Peyer's patch (tissue), 4 donors: ENCODE measurements at places on chromosomes 16 and 17.

- no peak for DNase-seq
These were observed 72.6 kb downstream of the CDK12 start for GRCh38 chr17:39533891-39534290.

DNA sequence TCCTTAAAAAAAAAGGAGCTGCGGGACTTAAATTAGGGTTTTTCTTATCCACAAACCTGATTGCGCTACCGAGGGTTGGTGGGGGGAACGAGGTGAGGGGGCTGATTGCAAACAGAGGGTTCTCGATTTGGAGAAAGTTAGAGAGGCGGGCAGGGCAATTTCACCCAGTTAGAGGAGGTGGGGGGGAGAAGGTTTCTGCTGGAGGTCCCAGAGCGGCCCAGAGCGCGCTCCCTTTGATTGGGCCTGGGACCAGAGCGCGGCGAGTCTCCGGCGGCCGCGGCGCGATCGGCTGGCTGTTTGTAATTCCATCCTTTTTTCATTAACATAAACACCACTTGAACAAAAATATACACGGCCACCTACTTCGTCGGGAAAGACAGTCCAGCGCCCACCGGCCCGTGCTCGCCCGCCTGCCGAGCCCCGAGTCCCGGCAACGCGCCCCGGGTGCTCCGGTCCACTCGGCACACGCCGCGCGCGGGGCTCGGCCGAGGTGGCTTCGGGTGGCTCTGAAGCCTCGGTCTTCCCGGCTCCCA is 13.3 kb upstream of the FOXF1 start:
- DNase-seq, result no peak

DNA sequence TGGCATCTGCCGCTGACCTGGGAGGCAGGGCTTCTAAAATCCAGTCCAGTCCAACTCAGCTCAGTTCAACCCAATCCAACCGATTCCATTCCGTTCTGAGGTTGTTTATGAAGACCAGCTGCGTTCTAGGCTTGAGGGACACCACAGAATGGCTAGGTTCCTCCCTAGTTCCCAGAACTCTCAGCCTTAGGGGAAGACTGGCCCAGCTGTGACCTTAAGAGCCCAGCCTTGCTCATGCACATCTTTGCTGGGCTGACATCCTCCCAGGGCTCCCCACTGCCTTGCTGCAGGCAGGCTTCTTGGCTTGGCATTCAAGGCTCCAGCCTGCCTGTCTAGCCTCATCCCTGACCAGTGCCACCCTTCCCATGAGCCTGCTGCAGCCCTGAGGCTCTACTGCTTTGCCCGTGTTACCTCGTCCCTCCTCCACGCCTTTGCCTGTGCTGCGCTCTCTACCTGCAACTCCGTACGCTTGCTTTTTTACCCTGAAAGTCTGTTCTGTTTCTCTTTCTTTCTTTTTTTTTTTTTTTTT is 7.9 kb downstream of the SLC12A3 start:
- no peak for DNase-seq

DNA sequence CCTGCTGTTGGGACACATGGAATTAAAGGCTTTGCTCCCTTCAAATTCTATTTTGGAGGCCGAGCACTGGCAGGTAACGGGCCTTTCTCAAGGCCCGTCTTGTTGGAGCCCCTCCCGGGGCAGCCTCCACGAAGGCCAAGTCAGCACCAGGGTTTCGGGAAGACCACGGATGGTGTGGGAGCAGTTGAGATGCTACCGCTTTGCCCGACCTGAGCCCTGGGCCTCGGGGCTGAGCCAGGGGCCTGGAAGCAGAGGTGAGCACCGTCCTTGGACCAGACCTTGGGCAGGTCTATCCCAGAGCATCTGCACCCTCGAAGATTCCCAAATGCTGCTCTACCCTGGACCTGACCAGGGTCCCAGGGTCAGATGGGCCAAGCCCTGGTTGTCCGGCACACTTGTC is 23.0 kb downstream of the C17orf100 start:
- no peak for DNase-seq

DNA sequence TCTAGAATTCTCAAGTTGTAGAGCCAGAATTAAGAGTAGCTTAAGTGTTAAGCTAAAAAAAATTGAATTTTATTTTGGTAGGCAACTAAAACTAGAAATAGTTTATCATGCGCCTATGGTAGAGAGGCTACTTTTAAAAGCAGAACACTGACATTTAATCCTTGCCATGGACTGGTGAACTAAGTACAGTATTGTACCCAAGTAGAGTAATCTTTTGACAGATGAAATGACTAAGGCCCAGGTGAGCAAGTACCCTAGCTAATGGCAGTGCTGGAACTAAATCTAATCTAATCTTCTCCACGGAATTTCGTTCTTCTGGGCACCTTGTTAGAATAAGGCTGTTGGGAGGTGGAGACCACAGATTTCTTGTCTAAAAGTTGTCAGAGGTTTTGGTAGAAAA is 11.8 kb downstream of the RBL2 start:
- DNase-seq, result no peak

GRCh38 chr17:28513476-28513875 is 7.3 kb downstream of the FOXN1 start:
- DNase-seq, result no peak

GRCh38 chr17:44655983-44656710 is at the start of gene MEIOC:
Gene MEIOC (plus strand): TSS chr17:44656468. CDS start chr17:44656614, 146 bp downstream.
- DNase-seq, result no peak

DNA sequence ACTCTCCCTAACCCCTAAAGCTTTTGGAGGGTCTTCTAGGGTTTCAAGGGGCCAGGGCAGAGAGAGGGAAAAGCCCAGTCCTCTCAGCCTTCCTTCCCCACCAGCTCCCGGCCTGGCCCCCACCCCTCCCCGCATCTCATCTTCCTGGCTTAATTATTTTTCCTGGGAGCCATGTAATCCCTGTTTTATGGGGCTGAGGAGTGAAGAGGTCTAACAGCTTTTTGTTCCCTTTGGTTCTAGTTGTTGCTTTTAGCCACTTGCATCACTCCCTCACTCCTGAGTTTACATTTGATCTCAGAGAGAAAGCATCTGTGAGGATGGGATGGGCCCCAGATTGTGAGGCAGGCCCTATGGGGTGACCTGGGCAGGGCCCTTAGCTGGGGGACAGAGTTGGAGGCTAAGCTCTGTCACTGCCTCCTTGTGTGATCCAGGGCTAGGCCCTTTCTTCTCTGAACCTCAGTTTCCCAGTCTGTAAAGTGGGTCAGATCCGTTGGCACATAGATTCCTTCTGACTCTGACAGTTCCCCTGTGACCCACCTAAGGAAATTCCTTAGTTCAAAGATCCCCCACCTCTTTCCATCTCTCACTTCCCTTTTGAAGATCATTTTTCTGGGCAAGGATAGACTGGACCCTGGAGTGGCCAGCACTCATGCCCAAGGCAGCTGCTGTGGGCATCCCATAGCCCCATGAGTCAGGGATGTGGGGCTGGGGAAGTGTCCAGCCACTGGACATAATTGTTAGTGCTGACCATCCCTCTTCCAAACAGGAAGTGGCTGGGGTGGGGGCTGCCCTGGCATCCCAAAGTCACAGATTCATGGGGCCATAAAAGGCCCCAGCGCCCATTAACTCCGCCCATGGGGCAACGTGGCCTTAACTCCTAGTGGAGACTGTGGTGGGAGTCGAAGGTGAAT is 20.1 kb downstream of the UNC119 start:
- no peak for DNase-seq

DNA sequence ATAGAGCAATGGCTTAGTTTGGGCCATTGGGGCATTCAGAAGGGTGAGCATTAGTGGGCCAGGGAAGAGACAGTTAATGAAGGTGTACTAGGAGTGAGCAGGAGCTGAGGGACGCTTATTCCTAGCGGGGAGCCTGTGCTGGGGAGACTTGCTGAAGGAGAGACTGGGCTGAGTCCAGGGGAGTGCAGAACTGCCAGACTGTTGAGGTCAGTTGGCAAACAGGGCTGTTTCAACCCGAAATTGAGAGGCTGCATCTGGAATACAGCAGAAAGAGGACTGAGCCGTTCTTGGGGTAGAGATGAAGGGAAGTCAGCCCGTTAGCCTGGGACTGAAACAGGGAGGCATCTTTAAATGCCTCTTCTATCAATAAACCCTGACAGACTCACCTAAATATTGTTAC is 33.2 kb downstream of the MAP2K6 start:
- no peak for DNase-seq

- DNase-seq, result no peak
These were observed 51.6 kb downstream of the PMP22 start for GRCh38 chr17:15213381-15214087.

DNA sequence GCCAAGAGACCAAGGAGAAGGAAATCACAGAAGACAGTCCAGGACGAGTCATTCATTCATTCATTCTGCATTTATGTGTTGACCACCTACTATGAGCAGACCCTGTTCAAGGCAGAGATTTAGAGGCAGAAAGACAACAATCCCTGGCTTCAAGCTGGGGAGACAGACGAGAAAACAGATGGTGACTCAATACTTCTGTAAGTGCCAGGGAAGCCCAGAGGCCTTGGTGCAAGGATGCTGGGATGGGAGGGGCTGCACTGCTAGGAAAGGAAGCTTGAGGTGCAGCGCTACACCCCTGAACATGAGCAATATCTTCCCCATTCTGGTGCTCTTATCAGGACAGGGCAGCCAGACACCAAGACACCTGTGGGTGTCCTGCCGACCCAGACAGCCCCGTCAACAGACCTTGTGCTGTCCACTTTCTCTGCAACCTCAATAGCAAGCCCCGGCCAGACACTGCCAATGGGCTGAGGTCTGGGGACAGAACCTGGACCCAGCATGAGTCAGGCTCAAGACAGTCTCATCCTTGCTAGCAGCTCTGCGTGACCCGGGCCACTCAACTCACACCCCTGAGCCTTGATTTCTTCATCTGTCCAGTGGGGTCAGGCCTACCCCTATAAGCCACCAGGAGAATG is 163.5 kb downstream of the COPRS start:
- no peak for DNase-seq

- DNase-seq, result no peak
These were observed 33.7 kb downstream of the IST1 start for GRCh38 chr16:71929048-71929447.
